Right ventricle myocardium superior (tissue), 1 donor: ENCODE measurements at places on chromosomes 2 and 18. TPM values are rescaled to one million over a fixed set of nuclear protein-coding genes. Genes with fewer than 3 reads are reported as not detected.

The GPBAR1 gene
- total RNA-seq, result 1.8 TPM

The TRAK2 gene
- 163 TPM for total RNA-seq

The MYO3B gene
- total RNA-seq, result not detected

The NT5DC4 gene
- not detected for total RNA-seq

The ALK gene
- total RNA-seq, result 0.16 TPM

The TIGD1 gene
- 1.7 TPM for total RNA-seq

The C2orf72 gene
- total RNA-seq, result 0.05 TPM

The B3GNT7 gene
- 7.7 TPM for total RNA-seq

The ZSWIM2 gene
- total RNA-seq, result not detected

The FOSL2 gene
- total RNA-seq, result 45.7 TPM

The INPP5D gene
- total RNA-seq, result 4.6 TPM

The MC5R gene
- not detected for total RNA-seq

The DSG1 gene
- total RNA-seq, result 0.89 TPM

The SFT2D3 gene
- total RNA-seq, result 3.2 TPM

The NYAP2 gene
- not detected for total RNA-seq

The CXCR1 gene
- 0.54 TPM for total RNA-seq
